ENCODE measurements at places on chromosomes 1 and 21.

GRCh38 chr1:110513511-110513910 is 5.5 kb downstream of the KCNA10 start:
- no peak for DNase-seq

DNA sequence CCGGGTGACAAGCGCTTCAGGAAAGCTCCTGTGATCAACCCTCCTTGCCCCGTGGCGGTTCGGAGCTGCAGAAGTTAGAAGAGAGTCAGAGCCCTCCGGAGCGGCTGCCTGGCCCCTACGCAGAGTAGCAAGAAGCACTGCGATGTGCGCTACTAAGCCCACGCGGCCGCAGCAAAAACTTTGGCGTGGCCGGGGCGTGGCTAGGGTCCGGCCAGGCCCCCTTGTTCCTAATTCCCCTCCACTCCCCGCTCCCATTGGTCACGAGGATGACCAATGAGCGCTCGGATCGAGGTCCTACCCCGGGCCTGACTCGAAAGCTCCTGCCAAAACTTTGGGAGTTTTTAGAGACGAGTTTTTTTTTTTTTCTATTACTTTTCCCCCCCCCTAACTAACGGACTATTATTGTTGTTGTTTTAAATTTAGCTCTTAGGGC is at the start of gene HLX:
HLX (plus strand) TSS at position 368 of the 433 bp plus-strand sequence. CDS start 415 bp downstream, outside the sequence.
- DNase-seq, result peak; percentile 35

GRCh38 chr1:53942127-53942957 is 3.2 kb downstream of the IFT25 start:
- DNase-seq, result no peak

DNA sequence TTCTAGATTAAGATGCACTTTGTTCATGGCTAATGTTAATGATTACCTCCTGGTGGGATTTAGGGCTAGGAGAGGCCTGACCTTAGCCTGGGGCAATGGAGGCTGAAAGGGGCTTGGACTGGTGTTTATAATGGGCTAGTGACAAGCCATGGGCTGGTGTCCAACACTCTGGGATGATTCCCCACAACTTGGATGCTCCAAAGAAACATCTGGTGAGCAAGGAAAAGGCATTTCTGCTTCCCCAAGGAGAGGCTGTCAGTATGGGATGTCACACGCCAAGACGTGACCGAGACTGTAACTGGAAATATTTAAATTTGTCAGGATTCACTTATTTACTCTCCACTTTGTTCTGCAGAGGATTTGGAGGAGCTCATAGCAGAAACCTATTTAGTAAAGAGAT is 45.2 kb downstream of the PTPRU start:
- DNase-seq, result no peak

DNA sequence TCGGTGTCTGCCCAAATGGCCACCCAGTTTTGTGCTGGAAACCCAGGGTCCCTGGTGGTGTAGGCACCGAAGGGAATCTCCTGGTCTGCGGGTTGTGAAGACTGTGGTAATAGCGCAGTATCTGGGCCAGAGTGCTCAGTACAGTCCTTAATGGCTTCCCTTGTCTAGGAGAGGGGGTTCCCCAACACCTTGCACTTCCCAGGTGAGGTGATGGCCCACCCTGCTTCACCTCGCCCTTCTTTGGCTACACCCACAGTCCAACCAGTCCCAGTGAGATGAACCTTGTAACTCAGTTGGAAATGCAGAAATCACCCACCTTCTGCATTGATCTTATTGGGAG is 402.4 kb downstream of the SRGAP2C start:
- DNase-seq, result no peak

- DNase-seq, result no peak
These were observed 128.7 kb upstream of the F3 start for GRCh38 chr1:94670273-94670672.

GRCh38 chr1:220368352-220369265 is 96.4 kb upstream of the RAB3GAP2 start:
- DNase-seq, result no peak

- no peak for DNase-seq
These were observed 9.2 kb upstream of the PADI1 start for GRCh38 chr1:17195731-17196130.

DNA sequence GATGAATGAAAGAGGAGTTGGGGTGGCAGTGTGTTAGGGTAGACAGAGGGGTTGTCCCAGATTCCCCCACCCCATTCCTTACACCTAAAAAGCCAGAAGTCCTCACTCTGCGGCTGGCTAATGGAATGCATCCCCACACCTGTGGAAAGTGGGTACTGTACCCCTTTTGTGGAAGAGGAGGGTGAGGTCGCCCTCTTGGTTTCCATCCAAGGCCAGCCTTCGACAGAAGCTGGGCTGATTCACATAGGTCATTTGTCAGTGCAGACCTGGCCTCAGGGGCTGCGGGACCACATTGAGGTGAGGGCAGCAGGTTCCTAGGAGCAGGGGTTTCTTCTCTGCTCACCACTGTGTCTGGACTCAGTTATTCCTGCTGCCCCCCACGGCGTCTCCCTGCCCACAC is 671.6 kb downstream of the MATN1 start:
- DNase-seq, result no peak

- DNase-seq, result peak; percentile 36
These were observed 9.9 kb downstream of the TSSK3 start for GRCh38 chr1:32372149-32372756.

DNA sequence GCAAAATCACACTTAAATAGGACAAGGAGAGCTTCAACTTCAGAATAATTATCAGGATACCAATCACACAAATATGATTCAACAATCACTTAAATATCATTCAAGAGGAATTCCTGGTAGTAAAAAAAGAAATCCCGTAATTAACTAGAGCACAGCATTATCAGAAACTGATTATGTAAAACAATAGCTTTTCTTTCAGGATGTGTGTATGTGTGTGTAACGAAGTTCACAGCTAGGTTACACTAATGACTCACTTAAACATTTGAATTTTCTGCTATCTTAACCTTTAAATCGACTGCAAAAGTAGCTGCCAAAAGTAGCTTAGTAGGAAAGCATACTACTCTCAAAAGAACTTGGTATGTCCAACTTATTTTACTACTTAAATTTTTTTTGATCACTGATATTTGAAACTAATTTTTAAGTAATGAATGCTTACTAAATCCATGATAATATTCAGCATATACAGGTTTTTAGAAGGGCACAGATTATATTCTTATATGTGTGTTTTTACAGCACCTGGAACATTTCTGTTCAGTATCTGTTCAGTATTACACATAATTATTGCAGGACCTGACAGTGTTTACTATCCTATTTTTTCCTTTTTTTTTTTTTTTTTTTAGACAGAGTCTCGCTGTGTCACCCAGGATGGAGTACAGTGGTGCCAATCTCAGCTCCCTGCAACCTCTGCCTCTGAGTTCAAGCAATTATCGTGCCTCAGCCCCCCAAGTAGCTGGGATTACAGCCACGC is 4.2 kb downstream of the RERE start:
- DNase-seq, result no peak

DNA sequence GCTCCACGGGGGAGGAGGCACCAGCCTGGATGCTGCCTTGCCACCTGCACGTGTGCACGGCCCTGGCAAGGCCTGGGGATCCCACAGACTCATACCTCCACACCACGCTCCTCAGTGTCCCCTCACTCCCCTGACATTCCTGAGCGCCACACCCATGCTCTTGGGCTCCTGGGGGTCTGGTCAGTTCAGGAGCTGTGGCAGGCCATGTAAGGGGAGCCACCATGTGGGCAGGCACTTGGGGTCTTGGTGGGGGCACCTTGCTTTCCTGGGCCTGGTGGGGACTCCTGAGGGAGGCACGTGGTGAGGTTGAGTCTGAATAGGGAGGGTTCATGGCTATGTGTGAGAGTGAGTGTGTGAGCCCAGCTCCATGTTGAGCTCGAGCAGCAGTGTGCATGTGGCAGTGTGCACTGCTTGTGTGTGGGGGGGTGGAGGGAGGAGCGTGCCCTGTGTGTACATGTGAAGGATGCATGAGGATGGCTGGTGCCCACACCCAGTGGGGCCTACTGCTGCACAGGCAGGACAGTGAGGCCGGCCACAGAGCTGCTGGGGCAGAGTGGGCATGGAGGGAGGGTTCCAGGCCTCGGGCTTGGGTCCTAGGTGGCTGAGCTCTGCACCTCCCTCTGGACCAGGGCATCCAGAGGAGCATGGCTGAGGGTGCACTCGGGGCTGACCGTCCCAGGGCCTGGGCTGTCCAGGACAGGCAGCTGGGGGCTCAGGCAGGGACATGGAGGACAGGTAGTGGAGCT is 1.6 kb downstream of the GJC2 start:
- no peak for DNase-seq

- DNase-seq, result no peak
These were observed 19.8 kb downstream of the ADGRB2 start for GRCh38 chr1:31744165-31744888.

DNA sequence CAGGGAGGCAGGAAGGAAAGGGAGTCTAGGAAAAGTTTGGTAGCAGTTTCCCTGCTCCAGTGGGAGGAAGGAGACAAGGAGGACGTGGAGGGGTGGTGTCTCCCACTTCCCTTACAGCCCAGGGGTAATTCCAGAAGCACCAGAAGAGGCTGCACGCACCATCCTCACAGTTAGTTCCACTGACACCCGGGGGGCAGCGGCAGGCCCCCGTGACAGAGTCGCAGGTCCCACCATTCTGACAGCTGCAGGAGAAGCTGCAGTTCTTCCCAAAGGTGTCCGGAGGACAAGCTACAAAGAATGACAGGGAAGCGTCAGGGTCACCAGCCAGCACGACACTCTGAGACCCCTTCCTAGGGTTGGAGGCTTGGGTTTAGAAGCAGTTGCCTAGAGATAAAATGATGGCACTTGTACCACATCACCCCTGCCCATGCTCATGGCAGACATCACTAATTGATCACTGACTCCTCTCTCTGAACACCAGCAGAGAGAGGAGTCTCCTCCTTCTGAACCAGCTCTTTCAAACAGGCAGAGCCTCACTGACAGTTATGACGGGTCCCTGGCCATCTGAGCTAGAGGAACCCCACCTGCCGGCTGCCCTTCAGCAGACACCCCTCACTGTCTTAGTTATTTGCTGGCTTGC is 53.3 kb downstream of the ARHGEF16 start:
- no peak for DNase-seq

All from activated CD4-positive, alpha-beta T cell treated with anti-CD3 and anti-CD28 coated beads, Interleukin-2, amount 50 U/mL, for 48 hours (primary cell).